ENCODE measurements at places on chromosomes 13 and 19.
A peak's percentile ranks its signal among the peaks of the same experiment; 100 is the strongest.

- DNase-seq: peak; percentile 52
Observed at GRCh38 chr19:12828494-12828893, 5.9 kb downstream of the RTBDN start.

DNA sequence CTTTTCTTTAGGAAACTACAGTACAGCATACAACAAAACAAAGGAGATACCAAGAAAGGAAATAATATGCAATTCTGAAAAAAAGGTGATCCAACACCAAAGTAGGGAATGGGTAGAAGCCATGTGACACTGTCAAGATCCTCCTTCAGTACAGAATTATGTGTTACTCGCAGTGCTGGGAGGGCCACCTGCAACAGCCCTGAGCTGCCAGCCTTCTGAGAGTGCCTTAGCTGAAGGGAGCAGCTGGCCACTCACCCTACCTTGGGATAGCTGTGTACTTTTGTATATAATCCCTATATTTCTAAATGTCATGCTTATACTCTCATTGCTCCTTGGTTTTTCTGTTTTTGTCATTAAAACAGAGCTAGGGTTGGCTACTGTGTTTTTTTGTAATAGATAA lies 1518.2 kb upstream of the PCDH20 start:
- DNase-seq: no peak

- DNase-seq: no peak
Observed at GRCh38 chr13:20015763-20016162, 57.2 kb downstream of the ZMYM2 start.

DNA sequence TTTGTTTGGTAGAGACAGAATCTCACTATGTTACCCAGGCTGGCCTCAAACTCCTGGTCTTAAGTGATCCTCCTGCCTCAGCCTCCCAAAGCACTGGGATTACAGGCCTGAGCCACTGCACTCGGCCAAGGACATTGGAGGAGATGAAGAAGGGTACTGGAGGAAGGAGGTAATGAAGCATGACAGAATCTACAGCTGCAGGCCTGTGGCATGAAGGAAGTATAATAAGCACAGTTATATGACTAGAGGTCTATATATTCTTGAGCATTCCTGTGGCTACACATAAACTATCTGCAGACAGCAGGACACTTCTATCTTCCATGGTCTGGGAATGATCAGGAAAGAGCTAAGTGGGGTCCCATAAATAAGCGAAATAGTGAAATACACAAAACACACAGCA lies 18.2 kb downstream of the ZNF565 start:
- DNase-seq: no peak

DNA sequence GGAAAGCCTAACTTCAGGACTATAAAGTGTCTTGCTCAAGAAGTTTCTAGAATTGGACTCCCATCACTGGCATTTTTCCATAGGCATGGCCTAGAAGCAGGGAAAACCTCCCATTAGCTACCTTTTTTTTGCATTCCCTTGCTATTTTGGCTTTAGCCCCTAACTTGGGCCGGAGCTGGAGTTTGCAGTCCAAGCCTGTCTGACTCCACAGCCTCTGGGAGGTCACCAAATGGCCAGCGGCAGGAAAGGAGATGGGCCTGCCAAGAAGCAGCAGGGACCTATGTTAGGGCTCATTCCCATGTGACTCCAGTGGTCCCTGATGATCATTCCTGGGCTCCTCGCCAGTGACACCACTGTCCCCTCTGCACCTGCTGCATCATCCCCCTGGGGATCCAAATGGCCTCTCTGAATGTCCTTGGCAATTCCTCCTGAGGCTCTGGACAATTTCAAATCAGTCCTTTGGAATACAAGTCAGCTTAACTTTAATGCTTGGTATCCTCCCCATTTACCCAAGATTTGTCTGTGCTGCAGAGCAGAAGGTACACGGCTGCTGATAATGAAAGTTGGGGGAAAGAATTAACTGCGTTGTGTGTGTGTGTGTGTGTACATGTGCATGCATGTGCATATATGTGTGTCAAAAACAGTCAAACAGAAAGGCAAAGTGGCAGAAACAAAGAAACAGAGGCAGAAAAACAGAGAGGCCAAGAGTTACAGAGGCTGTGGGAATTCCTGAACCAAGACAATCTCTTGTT lies 69.8 kb upstream of the SERP2 start:
- DNase-seq: no peak

DNA sequence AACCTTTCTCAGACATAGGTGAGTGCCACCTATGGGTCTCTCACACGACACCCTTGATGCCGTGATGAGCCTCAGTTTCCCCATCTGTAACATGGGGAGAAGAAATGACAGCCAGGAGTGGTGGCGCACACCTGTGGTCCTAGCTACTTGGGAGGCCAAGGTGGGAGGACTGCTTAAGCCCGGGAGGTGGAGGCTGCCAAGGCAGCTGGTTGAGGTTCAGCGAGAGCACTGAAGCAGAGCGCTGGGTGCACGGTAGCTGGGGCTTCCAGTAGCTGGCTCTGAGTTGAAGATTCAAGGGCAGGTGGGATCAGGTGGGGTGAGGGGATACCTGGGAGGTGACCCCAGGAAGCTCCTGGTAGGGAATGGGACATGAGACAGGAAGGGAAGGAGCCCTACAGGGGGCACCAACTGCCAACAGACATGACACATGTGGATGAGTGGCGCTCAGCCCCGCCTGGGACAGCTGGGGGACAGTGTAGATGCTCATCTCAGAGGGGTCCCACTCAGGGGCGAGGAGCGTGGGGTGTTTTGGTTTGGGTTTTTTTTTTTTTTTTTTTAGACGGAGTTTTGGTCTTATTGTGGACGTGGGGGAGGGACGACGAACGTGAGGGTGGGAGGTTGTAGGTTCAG lies 6.5 kb upstream of the SSBP4 start:
- no peak for DNase-seq

DNA sequence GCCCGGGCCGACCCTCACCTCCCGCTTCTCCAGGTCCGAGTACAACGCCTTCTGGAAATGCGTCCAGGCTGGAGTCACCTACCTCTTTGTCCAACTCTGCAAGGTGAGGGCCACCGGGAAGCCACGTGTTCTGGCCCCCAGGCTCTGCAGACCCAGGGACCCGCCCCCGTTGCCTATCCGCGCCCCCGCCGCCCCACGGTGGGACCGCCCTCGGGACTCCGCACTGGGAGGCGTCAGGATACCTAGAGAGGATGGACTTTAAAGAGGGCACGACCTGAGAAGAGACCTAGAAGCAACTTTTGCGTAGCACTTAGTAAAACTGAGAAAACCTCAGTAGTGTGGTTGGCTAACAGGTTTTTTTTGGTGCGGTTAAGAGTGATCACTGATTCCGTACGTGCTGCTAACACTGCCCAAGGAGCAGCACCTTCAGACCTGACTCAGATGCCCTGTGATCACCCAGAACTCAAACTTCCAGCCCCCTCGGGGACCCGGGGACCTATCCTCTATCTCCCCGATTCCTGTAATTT lies 492 bp downstream of the TMEM147 start:
- DNase-seq: peak; percentile 64

DNA sequence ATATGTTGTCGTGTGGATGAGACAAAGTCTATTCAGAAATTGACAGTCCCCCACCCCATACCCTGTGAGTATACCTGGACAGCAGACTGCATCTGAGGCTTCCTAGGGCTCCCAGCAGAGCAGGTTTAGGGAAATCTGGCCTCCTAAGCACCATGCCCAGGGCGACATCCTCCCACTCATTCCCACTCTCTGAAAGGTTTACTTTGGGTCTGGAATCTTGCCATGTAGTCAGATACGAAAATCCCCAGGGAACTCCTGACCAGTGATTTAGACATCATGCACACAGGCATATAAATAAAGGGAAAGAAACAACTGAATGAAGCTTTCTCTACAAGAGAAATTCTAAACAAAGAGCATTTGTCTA lies 717 bp upstream of the NALCN start:
- DNase-seq: peak; percentile 78

- no peak for DNase-seq
Observed at GRCh38 chr19:14085309-14085995, at the start of gene C19orf67. TSS of gene C19orf67 (minus strand) at chr19:14085783. CDS start at chr19:14085627, 156 bp downstream.

DNA sequence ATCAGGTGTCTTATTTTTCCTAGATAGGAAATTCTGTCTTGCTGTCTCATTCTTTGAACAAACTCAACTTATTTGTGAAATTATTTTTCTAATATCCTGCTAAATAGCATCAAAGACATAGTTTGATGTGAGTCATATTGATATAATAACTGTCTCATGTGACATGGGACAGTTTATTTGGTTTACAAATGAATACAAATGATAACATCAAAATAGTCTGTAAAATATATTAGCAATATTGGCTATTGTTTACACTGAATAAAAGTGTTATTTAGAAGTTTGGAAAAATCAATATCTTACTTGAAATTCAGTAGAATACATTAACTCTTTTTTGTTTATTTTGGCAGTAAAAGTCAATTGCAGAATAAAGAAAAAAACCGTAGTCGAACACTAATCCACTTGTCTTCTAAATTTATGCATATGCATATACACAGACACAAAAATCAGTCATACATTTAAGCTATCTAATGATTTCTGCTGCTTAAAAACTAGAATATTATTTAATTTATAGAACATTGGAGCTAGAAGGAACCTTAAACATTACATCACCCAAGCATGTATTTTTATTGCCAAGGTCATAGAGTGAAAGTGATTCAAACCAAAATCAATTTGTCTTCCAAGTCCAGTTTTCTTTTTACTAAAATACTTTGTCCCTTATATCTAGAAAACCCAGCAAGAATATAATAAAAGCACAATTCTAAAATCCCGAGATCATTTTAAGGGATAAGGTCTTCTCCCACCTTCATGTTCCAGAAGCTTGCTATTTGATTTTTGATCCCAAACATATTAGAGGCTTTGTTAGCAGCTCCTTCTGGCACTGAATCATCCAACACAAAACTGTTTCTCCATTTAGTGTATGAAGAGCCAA lies 776.5 kb upstream of the SLITRK1 start:
- no peak for DNase-seq

GRCh38 chr19:52336791-52337381 lies 843 bp downstream of the ZNF610 start:
- DNase-seq: peak; percentile 7

- DNase-seq: no peak
Observed at GRCh38 chr13:106232681-106233080, 302.8 kb downstream of the EFNB2 start.

GRCh38 chr19:9037400-9038062 lies 27.3 kb upstream of the MUC16 start:
- DNase-seq: no peak

GRCh38 chr13:112200200-112200599 lies 133.3 kb downstream of the SOX1 start:
- DNase-seq: no peak

GRCh38 chr13:74062933-74063332 lies 71.3 kb downstream of the KLF12 start:
- no peak for DNase-seq

- peak; percentile 93 for DNase-seq
Observed at GRCh38 chr19:48325265-48325910, at the start of gene EMP3. TSS of gene EMP3 (plus strand) at chr19:48325552. CDS start at chr19:48326845, 1,293 bp downstream.

- peak; percentile 20 for DNase-seq
Observed at GRCh38 chr13:37709318-37709717, 110.8 kb upstream of the POSTN start.

DNA sequence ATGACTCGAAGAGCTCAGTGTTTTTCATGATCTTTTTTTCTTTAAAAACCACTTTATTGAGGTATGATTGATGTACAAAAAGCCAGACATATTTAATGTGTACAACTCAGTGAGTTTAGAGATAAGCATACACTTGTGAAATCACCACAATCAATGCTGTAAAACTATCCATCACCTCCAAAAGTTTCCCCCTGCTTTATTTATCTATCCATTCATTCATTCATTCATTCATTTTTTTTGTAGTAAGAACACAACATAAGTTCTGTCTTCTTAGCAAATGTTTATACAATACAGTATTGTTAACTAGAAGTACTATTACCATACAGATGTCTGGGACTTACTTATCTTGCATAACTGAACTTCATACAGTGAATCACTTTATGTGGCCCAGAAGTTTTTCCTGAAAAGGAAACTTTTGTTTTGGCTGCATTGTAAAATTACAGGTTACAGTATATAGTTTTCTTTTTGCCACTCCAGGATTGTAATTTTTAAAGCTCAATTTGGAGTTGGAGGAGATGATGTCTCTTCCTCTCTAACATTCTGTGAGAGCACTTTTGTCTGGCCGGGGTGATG lies 6.7 kb downstream of the RAP2A start:
- DNase-seq: no peak

- DNase-seq: peak; percentile 81
Observed at GRCh38 chr13:49022472-49023144, 46.9 kb downstream of the FNDC3A start.

DNA sequence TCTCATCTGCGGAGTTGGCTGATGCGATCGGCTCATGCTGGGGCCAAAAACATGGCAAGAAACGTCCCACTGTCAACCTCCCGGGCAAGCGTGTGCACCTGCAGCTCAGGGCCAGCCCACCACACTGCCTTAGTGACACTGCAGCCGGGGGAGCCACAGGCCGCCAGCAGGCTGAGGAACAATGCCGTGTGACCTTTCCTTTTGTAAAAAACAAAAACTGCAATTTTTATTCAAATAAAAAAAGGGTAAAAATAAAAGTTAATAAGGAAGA lies 18.8 kb upstream of the TMEM255B start:
- no peak for DNase-seq

- DNase-seq: peak; percentile 60
Observed at GRCh38 chr13:94550062-94550738, 45.8 kb downstream of the TGDS start.

GRCh38 chr13:105278943-105279381 lies 1256.5 kb downstream of the EFNB2 start:
- no peak for DNase-seq

- no peak for DNase-seq
Observed at GRCh38 chr19:40627486-40628279, 26.5 kb downstream of the LTBP4 start.

DNA sequence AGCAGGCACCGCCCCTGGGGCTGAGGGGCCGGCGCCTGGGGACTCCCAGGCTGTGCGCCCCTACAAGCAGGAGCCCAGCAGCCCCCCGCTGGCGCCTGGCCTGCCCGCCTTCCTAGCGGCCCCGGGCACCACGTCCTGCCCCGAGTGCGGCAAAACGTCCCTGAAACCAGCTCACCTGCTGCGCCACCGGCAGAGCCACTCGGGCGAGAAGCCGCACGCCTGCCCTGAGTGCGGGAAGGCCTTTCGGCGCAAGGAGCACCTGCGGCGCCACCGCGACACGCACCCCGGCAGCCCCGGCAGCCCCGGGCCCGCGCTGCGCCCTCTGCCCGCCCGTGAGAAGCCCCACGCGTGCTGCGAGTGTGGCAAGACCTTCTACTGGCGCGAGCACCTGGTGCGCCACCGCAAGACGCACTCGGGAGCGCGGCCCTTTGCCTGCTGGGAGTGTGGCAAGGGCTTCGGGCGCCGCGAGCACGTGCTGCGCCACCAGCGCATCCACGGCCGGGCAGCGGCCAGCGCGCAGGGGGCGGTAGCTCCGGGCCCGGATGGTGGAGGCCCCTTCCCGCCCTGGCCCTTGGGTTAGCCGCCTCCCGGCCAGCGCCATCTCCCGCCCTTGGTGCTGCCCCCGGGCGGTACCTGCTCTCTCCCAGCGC lies 16.1 kb upstream of the GALP start:
- DNase-seq: no peak

Data from ELR (cell line).